Naive thymus-derived CD8-positive, alpha-beta T cell (primary cell): ENCODE measurements at places on chromosomes 4 and X.

DNA sequence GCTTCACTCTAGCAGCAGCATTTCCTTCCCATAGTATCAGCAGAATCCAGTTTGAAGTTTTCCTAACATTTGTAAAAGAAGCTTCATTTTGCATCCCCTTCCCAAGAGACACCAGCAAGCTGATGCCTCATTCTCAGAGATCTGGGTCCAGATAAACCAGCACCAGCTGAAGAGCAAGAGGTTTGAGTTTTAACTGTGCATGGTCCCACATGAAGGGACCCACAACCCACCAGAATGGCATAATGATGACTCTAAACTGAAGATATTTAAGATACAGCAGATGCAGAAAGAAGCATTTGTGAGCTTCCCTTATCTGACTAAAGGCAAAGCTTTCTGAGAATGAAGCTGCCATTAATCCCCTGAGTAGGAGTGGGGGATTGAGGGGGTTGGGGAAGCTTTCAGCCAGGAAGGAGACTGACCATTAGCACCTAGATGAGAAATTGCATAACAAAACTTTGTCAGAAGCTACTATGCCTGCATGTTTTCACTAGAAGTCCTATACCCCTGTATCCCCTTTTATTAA is 18.6 kb downstream of the NUDT6 start:
- no peak for DNase-seq

DNA sequence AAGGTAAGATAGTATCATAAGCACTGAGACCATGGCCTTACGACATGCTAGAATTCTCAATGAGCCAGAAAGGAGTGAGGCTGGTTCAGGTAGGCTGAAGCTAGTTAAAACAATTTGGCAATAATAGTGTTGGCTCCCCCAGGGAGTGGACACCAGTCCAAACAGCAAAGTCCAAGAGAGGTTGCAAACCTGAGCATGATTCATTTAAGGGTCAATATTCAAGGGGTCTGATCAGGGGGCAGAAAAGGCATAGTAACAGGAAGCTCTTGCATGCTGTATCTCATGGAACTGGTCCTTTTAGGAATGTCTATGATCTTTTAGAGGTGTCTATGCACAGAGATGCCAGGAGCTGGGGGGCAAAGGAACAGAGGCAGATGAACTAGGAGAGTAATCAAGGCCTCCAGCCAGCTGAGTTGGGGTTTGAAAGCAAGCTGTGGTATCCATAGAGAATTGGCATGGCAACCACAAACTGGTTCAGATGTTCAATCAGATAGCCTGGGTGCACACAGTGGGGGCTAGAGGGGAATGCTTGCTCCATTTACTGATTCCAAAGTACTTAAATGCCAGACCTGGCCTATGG is 5.1 kb downstream of the GJB1 start:
- DNase-seq: no peak

DNA sequence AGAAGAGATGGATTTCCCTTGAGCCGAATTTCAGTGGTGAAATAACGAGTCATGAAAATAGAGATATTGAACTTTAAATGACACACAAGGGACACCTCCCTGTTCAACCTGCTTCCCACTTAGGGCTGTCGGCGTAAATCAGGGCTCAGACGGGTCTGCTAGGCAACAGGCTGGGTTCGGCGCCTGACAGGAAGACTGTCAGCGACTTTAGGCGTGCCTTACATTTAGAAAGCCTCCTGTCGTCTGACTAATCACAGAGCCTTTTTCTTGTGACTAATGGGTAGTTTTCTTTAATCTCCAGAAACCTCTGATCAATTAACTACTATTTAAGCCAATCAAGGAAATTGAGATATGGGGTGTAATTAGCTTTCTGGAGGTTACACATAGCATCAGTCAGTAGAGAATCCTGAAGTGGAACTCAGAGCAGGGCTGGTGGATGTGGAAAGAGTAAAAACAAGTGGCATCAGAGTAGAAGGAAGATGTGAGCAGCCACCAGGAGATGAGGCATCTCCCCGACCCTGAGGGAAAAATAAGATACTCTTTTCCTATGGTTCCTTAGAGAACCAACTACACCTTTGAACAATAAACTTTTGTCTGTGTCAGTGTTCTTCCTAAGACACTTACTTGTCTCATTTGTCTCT is 86.2 kb upstream of the HS3ST1 start:
- DNase-seq: no peak

DNA sequence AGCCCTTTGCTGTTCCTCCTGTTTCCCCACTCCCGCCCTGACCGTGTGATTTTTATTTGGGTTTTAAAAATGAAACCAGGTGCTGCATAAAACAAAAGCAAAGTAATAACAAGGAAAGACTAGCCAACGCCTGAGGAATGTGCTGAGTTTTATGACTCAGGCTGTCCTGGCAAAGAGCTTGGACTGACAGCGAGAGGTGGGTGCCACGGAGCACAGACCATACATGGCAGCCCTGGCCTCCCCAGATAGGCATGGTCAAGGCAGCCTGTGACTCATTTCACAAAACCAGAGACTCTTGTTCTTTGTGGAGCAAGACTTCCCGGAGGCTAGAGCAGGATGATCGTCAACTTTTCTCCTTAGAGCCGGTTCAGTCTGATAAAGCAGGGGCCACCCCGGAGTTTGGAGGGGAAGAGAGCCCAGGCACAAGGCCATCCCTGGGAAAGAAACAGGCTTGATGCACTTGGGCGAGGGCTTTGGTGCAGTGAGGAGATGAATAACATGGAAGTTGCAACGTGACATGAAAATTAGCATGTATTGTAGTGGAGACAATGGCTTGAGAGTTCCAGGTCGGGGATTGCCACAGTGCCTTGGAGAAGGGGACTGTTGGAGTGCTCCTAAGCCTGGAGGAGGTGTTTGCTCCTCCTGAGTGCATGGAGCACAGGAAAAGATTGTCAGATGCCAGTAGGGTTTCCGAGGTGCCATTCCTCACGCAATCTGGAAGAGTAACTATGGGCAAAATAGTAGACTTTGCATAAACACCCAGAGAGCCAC is 54.8 kb downstream of the C4orf51 start:
- no peak for DNase-seq

- DNase-seq: no peak
Observed at GRCh38 chr4:158008551-158009218, 164.1 kb downstream of the GASK1B start.

DNA sequence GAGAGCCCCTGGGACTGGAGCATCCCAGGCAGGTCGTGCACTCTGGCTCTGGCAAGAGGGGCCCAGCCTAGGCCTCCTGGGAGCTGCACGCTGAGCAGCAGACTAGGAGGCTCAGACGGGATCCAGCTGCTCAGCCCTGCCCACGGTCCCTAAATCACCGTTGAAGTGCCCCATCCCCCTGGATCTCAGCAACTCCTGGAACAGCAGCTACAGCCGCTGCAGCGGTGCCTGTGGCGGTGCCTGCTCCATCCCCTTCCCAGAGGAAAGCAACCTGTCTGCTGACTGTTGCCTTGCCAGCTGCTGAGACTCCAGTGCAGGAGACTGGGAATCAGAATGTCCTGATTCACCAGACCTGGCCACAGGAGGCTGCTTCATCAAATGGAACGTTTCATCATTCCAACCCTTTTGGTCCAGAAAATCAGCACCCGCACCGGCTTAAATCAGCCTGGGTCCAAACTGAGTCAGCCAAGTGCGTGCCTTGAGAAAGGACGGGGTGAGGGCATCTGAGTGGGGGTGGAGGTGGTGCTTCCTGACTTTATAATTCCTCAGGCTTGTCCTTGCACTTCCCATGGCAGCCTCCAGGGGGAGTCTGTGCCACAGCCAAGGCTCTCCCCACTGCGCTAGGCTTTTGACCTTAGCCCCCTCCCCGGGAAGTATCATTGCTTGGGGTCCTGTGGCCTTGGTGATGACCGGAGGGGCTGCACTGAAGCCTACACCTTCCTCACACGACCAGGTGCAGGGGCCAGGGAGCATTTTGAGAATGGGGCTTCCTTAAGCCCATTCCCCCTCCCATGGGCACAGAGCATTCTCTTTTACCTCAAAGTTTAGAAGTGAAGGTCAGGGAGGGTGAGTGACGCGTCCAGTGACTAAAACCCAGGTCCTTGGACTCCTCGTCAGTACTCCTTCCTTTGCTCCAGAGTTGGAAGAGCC is 6.5 kb downstream of the ZNF185 start:
- peak; percentile 1 for DNase-seq

DNA sequence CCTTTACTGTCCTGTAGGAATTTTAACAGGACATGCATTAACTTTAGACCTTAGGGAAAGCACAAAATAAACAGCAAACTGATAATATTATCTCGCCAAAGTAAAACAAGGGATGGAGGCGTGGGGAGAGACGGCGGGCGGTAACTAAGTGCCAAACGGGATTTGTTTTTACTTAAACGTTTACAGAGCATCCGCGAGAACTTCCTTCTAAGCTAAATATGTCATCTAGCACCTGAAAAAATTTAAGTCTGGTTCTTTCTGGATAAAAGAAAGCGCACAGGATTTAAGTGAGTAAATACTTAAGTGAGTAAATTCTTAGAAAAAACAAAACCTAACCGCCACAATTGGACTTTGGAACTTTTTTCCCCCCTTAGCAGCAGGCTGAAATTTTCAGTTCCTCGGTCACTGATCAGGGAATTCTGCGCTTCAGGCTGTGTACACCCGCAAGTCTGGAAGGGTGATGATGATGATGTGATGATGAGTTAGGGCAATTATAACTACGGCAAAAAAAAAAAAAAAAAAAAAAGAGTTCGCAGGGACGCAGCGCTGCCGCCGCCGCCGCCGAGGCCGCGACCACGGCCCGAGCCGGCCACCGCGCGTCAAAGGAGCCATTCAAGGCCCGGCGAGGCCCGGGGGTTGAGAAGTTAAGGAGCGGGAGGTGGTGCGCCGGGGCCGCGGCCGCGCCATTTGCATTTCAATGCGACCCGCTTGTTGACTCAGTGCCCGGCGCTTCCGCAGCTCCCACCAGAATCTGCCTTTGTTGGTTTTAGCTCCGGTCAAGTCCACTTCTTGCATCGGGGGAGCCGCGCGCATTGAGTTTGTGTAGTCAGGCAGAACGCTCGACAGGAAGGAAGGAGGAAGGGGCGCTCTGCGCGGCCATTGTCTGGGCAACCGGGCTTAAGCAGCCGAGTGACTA is 108.8 kb downstream of the SPRY1 start:
- DNase-seq: no peak

DNA sequence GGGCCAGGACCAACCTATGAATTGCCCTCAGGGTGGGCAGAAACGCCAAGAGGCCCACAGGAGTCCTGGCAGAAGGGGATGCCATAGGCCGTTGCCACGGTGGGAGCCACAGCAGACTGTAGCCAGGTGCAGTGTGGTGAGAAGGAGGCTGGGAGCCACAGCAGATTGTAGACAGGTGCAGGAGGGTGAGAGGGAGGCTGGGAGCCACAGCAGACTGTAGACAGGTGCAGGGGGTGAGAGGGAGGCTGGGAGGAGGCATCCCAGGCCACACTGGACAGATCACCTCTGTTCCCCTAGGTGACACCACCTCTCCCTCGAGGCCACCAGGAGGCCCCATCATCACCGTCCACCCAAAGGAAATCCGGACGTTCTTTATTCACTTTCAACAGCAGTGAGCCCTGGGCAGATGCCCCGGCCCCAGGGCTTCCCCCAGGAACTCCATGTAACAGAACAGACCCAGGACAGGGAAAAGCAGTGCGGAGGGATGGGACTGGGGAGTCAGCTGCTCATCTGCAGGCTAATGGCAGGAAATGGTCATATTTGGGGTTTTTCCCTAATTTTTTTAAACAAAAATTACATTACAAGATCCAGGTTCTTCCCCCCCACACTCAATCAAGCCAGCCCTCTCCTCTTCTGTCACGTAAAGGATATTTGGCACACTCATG is 19.5 kb upstream of the MRFAP1 start:
- no peak for DNase-seq

GRCh38 chrX:153685751-153686696 is 1.7 kb upstream of the SLC6A8 start:
- no peak for DNase-seq

DNA sequence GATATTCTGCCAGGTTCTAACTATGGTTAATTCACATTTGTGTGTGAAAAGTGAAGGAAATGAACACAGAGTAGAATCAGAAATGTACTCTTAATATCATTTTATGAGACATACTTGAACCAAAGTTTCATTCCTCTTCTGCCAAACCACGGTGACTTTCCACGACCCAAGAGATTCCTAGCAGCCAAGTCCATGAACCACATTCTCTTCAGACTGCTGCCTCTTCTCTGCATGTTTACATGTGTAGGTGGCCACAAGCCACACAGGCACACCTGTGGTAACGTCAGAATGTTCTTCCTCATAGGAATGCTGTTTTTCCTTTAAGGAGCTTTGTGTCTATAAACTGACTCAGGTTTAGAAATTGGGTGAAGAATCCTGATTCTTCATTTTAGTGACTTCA is 1411.2 kb downstream of the RAPGEF2 start:
- no peak for DNase-seq

GRCh38 chr4:40003986-40004385 is 26.3 kb upstream of the PDS5A start:
- no peak for DNase-seq

- DNase-seq: no peak
Observed at GRCh38 chr4:138939960-138940359, 75.6 kb upstream of the NOCT start.

DNA sequence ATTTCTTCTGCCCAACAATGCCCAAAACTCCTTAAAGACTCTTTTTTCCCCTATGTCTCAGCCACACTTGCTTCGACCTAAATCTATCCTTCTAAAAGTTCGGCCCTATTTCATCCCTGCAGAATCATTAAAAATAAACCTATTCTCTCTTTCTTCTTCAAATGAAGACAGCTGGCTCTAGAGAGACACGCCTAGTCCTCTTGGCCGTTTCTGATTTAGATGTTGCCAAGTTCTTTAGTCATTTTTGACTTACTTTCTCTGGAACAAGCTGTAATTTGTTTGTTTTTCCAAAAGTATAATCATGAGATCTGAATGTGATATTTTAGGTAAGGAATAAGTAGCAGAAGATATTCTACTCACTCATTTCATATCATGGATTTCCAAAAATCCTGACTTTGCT is 211.6 kb downstream of the CENPC start:
- DNase-seq: no peak

- DNase-seq: no peak
Observed at GRCh38 chr4:110681381-110681780, 58.5 kb upstream of the PITX2 start.

DNA sequence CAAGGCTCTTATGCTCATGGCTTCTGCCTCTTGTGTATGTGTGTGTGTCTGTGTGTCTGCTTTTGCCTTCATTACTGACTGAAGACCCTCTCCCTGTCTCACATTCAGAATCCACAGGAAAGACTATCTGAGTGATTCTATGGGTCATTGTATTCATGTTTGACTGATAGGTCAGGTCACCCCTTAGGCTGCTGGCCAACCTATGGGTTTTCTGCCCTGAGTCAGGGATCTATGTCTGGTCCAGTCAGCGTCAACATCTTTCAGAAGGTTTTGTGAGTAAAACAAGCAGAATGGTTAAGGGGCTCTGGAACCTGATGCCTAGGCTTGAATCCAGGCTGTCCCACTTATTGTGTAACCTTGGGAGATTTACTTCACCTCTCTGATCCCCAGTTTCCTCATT is 30.5 kb downstream of the NHSL2 start:
- no peak for DNase-seq
